Activated CD8-positive, alpha-beta memory T cell treated with anti-CD3 and anti-CD28 coated beads for 1 hour (primary cell): ENCODE measurements at places on chromosomes 16 and 17.

- DNase-seq: peak; percentile 78
Measured at GRCh38 chr17:78356101-78356713, 3.7 kb downstream of the SOCS3 start.

GRCh38 chr17:77570565-77570898 lies 388.0 kb upstream of the TNRC6C start:
- no peak for DNase-seq

GRCh38 chr17:6279659-6280058 lies 155.3 kb downstream of the AIPL1 start:
- DNase-seq: no peak

DNA sequence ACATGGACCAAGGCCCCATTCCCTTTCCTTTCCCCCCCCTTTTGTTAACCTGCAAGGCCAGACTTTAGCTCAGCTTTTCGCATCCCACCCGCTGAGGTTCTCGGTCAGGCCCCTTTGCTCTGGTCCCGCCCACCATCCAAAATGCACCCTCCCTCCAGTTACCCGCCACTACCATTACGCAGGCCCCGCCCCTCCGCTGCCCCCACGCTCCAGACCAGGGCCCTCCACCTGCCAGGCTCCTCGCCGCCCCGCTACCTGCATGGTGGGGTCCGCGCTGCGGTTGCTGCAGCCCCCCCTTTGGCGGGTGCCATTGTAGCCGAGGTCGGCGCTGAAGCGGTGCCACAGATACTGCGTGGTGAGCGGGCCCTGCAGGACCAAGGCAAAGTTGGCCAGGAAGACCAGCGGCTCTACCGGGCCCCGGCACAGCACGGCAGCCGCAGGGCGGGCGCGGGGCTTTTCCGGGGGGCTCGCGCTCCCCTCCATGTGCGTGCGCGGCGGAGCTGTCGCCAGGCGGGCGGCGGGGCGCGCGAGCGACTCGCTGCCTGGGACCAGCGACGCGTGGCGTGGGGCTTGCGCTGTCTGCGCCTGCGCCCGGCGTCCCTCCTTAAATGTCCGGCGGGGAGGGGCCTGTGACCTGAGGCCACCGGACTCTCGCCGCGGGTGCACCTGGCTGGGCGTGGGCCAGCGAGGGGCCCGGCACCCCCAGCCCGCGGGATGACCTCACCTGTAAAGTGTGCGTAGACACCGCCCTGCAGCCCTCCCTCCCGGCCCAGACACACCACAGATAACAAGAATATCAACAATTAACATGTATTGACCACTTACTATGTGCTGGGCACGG lies at the start of gene SLC46A1:
Gene SLC46A1, minus strand, starts transcription at position 581 of the 841 bp plus-strand sequence. Its CDS starts 98 bp downstream, at position 483.
- DNase-seq: no peak

- DNase-seq: no peak
Measured at GRCh38 chr17:58184986-58185761, 7.4 kb upstream of the EPX start.

GRCh38 chr17:31573047-31573446 lies 181.6 kb downstream of the RAB11FIP4 start:
- no peak for DNase-seq

DNA sequence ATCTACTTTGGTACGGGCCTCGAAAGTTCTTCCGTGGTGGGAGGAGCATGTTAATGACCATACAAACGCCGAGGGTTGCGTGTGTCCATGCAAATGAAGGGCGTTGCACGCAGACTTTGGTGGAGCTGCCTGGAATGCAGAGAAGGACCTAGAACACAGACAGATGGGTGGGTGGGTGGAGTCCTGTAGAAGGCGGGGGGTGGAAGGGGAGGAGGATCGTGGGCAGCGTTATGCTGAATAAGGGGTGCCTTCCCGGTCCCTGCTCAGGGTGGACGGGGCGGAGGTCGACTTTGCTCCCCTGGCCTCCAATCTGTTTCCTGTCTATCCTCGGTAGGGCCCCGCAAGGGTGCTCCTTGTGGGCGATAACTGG lies 795 bp upstream of the PAQR4 start:
- DNase-seq: no peak

GRCh38 chr17:69170377-69170776 lies 28.7 kb upstream of the ABCA6 start:
- DNase-seq: no peak

GRCh38 chr17:33924104-33924503 lies 331.0 kb upstream of the CCL2 start:
- DNase-seq: no peak

DNA sequence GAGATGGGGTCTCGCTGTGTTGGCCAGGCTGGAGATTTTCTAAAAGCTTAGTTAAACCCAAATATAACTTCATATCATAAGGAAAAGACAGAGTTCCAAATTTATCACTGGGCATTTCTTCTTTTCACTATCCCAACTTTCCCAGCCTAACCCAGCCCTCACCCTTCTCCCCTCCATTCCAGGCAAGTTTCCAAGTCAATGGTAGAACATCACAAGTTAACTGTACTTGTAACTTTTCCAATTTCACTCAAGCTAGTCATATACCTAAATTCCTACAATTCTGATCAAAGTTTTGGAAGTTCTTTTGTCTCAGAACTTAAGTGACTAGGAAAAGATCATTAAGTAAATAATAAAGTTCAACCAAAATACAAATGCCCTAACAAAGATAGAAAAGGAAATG lies 61.2 kb downstream of the USP32 start:
- DNase-seq: no peak

DNA sequence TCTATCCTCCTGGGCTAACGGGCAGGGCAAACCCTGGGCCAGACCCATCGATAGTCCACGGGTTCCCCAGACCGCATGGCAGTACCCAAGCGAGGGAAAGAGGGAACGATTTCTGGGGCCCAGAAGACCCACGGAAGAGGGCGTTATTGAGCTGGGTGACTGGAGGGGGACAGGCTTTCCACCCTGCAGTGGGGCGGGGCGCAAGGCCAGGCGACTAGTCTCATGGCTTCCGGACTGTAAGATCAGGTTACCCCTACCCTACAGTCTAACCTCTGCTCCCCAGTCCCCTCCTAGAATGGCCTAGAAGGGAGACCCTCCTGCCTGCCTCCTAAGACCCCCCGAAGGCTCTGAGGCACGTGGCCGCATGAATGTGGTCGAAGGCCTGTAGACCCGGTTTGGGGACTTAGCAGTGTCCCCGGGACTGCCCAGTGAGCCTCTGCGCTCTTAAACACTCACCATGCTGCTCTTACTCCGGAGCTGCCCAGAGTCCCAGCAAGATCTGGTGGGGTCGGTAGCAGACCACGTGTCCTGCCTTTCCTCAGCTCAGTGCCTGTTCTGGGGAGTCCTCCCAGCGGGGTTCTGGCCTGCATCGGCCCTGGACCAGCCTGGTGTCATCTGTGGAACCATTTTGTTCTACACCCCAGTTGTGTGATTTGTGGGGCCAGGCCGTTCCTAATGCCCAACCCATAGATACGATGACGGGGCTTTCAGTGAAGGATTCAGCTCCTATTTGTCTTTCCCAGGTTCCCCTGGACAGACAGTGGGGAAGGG lies 13.2 kb upstream of the AURKB start:
- no peak for DNase-seq

- DNase-seq: no peak
Measured at GRCh38 chr16:84319146-84319760, 24.6 kb downstream of the WFDC1 start.

DNA sequence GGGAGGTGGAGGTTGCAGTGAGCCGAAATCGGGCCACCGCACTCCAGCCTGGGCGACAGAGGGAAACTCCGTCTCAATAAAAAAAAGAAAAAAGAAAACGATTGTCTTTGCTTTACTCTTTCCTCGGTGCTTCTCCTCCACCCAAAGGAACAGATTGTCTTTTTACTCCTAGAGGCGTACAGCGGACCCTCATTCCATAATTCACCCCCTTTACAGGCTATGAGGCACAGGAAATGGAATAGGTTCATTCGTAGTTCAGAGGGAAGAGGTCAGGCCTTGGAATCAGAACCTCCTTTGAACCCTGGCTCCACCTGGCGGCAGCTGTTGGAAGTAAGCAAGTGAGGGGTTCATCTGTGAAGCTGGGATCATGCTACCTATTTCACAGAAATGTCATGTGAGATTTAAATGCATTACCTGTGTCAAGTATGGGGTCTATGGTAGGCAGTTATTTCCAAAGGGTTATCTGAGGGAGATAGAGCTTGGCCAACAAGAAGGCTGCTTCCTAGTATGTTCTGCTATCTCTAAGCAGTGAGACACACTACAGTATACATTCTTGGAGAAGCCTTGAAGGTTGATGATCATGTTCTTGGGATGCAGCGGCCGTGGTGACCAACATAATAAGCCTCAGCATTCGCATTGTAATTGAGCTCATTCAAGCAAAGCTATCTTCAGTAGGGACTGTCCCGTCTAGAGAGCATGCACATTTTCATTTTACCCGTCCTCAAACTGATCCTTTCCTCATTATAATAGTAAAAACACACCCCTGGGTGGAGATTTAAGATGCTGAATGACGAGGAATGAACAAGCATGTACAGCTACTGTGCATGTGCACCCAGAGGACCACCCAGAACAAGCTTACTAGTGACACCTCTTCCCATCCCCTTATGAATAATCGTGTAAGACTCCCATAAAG lies 18.7 kb upstream of the ZNF689 start:
- peak; percentile 83 for DNase-seq

DNA sequence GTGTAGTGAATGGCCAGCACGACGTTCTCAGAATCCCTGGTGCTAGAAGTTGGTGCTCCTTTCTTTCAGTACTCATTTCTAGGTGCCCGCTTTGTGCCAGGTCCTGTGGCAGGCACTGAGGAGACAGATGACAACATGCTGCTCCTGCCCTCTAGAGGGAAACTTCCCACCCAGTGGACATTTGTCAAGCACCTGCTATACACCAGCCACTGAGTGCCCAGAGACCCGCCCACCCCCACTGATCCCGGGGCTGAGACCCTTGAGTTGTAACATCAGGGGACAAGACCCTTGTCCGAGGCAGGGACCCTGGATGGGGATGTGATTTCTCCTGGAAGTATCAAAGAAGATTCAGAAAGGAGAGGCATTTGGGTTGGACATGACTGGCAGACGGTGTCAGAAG lies 25.1 kb downstream of the UNC13D start:
- DNase-seq: no peak

DNA sequence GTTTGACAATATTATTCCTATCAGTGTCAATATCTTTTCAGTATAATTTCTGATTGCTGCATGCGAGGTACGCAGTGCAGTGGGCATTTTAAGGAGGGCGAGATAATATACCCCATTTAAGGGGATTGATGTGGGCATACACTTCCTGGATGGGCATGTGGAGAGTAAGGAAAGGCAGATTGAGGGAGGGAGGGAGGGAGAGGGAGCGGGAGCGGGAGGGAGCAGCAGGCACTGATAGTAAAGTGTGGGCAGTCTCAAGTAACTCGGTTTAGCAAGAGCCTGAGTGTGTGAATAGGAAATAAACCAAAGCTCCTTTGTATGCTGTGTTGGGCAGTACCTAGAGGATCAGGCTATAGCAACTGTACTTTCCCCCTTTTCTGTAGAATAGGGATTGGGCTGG lies 5.1 kb downstream of the BPTF start:
- DNase-seq: no peak

GRCh38 chr17:41284546-41284945 lies 9.0 kb downstream of the KRTAP9-7 start:
- DNase-seq: no peak

DNA sequence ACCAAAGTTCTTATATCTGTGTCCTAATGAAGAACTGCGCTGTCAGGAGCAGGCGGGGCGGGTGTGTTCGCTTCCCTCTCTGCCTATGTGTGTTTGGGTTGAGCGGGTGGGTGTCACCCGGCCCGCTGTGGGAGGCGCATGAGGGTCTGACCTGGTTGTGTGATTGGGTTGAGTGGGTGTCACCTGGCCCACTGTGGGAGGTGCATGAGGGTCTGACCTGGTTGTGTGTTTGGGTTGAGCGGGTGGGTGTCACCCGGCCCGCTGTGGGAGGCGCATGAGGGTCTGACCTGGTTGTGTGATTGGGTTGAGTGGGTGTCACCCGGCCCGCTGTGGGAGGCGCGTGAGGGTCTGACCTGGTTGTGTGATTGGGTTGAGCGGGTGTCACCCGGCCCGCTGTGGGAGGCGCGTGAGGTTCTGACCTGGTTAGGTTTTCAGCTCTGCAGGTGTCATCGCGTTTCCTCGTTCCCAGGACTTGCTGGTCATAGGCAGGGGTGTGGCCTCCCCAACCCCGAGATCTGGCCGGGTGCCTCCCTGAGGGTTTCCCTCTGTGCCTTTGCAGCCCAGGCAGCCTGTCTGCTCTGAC lies 69.6 kb upstream of the ZNF750 start:
- DNase-seq: peak; percentile 24

- DNase-seq: no peak
Measured at GRCh38 chr16:75580-76501, 2.2 kb upstream of the MPG start.

GRCh38 chr17:44174427-44174826 lies 3.9 kb downstream of the ASB16 start:
- no peak for DNase-seq

DNA sequence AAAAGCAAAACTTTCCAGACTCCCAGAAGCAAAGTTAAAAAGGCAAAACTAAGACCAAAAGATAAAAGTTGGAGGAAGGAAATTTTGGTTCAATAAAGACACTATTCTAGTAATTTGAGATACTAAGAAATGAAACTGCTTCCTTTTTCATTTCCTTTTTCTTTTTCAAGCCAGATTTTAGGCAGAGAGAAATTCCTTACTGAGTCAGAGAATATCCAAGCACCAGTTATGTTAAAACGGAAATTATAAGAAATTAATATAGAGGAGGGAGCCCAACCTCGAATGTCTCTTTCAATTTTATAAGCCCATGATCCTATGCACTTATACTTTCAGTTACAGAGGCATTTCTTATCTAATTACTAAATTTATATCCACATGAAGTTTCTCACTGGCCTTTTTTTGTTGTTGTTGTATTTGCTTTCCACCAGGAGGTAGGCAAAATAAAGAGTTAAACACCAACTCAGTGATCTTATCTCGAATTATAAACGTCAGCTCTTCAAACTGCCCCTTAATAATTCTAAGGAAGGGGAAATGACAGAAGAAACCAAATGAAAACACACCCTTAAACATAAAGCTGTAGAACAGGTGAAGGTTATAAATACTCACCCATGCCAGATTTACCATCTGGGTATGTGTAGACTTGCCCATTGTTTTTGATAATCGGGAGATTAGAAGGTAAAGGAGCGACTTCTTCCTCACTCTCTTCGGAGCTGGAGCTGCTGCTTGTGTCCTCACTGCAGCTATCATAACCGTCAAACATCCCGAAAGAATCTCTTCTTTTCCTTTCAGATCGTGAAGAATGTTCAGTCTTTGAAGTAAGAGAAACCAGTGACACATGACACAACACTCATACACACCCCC lies 35.2 kb downstream of the MBTD1 start:
- no peak for DNase-seq

- no peak for DNase-seq
Measured at GRCh38 chr17:45924332-45924820, 30.0 kb downstream of the MAPT start.

- DNase-seq: no peak
Measured at GRCh38 chr17:48720266-48721008, 1.9 kb downstream of the PRAC1 start.

GRCh38 chr16:35714665-35715064 lies 2255.3 kb downstream of the TP53TG3F start:
- DNase-seq: no peak
